ENCODE measurements at places on chromosomes 3 and 15.
A peak's percentile ranks its signal among the peaks of the same experiment; 100 is the strongest.

GRCh38 chr3:5274091-5274490 lies 86.6 kb downstream of the EDEM1 start:
- DNase-seq: no peak

DNA sequence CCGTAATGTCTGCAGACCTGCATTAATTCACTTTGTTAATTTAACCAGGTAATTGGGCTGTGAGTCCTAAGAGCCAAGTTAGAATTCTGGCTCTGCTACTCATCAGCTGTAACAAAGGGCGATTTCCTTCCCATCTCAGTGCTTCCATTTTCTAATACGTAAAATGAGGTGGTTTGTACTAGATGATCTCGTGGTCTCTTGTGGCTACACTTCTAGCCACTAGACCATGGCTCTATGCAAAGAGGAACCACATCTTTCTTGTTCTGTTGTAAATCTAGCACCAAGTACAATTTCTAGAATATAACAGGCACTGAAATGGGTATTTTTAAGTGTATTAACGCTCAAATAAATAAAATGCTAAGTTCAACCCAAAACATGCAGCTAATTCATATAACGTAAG lies 174.4 kb upstream of the THBS1 start:
- no peak for DNase-seq

DNA sequence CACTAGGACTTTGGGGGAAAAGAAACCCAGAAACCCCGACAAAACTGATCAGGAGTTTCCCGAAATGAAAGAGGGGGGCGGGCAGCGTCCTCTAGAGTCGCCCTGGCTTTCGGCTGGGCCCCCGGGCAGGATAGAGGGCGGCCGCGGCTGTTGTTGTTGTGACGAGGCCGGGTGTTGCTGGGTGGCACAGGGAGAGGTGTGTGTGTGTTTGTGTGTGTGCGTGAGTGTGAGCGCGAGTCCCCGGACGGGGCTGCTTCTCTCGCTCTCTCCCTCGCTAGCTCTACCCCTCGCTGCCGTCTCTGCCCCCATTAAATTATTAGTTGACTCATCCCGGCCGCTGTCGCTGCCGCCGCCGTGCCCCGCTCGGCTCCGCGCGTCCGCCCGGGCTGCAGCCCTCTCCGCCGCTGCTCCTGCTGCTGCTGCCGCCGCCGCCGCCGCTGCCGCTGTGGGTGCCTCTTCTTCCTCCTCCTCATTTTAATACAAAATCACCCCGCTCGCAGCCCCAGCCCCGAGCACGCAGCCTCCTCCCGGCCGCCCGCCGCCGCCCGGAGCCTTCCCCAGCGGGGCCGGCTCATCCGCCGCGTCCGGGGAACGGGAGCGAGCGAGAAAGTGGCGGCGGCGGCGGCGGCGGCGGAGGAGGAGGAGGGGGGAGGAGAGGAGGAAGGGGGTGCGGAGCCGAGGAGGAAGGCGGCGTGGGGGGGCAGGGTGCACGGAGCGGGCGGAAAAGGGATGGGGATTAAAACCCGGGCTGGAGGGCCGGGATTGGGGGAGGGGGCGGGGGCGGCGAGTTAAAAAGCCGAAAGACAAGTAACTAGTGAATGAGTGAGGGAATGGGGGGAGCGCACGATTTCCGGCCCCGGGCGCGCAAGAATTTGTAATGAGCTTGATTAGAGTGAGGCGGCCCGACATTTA lies at the start of gene SATB1:
TSS of gene SATB1 (minus strand) at position 611 of the 912 bp plus-strand sequence. CDS start 4,372 bp downstream, outside the sequence.
- peak; percentile 83 for DNase-seq

- no peak for DNase-seq
Measured at GRCh38 chr3:88611826-88612326, 462.1 kb downstream of the C3orf38 start.

- no peak for DNase-seq
Measured at GRCh38 chr3:24254649-24255048, 240.0 kb downstream of the THRB start.

DNA sequence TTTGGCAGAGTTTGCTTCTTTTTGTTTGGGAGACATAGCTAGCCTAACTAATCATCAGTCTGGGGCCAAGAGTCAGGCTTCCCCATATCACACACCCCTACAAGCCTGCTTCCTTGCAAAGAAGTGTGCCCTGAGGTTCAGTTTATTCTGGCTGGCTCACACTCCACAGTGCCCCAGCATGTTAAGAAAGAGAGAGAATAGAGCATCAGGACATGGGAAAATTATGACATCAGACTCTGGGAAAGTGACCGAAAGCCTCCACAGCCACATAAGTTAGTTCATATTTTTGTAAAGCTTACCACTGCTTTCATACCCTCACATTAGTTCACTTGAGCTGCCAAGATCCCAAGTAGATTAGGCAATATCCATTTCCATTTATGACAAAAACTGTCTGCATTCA lies 63.0 kb upstream of the CFAP161 start:
- no peak for DNase-seq

DNA sequence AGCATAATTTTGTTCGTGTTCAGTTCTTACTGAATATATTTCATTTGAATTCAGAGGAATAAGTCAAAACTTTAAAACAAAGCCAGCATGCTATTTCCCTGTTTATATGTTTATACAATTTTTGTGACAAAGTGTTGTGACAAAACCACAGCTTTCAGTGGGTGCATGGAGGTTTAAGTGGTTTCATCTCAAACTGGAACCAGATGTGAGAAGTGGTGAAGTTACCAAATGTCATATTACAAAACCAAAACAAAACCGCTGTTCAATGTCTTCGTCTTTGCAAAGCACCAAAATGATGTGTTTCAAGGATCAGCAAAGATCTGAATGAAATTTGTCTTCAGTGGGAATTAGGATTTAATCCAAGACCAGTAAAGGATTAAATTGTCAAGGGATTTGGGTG lies 59.3 kb upstream of the OSTN start:
- no peak for DNase-seq

- peak; percentile 56 for DNase-seq
Measured at GRCh38 chr3:156448300-156448699, 106.6 kb downstream of the SSR3 start.

- DNase-seq: no peak
Measured at GRCh38 chr3:112634786-112635541, 6.0 kb downstream of the CCDC80 start.

DNA sequence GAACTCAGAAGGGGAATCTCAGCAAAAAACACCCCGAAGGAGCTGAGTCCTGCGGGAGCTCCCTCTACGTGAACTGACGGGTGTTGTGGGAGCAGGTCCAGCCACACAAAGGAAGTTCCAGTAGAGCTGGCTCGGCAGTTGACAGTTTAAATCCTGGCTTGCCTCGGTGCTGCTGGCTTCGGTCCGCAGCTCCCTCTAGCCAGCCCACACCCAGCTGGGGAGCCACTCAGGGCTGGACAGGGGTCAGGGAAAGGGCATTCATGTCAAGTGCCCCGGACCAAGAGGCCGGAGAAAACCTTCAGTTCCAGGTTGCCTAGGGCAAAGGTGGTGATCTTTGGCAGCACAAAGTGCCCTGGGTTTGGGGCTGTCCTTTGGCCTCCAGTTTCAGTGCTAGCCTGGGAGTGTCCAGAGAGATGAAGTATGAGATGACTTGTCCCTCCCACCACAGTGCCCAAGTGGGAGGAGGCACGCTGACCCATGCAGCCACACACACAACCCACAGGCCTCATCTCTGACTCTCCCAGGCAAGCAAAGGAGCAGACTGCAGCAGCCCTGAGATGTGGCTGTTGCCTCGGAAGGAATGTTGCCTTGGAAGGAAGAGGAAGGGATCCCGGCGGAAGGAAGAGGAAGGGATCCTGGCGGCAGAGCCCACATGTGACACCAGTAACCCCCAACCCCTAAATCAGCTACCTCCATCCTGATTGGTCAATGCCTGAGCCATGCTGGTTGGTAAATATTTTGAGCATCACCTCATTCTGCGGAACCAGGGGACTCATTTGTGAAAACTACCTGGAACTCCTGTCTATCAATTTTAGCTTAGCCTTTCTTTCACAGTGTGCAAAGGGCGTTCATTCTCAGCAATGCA lies 13.9 kb upstream of the ANPEP start:
- DNase-seq: no peak

Data from CD8-positive, alpha-beta T cell (primary cell).